AG10803 (cell line): ENCODE measurements at places on chromosomes 11 and 22.

DNA sequence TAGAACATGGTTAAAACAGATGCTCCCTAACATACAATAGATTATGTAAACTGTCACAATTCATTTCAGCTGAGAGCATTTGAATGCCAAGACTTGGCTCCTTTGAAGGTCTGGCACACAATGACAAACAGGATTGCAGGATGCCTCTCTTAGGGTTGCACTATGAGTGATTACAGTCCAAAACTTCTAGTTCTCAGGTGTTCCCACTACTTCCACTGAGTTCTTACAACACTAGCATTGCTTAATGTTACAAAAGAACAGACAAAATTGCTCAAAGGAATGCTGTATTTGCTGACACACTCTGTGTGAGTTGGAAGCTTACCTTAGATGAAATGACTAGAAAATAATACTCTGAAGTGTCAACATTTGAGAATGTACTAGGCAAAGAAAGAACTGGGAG is 2413.8 kb upstream of the RAG2 start:
- DNase-seq, result no peak

DNA sequence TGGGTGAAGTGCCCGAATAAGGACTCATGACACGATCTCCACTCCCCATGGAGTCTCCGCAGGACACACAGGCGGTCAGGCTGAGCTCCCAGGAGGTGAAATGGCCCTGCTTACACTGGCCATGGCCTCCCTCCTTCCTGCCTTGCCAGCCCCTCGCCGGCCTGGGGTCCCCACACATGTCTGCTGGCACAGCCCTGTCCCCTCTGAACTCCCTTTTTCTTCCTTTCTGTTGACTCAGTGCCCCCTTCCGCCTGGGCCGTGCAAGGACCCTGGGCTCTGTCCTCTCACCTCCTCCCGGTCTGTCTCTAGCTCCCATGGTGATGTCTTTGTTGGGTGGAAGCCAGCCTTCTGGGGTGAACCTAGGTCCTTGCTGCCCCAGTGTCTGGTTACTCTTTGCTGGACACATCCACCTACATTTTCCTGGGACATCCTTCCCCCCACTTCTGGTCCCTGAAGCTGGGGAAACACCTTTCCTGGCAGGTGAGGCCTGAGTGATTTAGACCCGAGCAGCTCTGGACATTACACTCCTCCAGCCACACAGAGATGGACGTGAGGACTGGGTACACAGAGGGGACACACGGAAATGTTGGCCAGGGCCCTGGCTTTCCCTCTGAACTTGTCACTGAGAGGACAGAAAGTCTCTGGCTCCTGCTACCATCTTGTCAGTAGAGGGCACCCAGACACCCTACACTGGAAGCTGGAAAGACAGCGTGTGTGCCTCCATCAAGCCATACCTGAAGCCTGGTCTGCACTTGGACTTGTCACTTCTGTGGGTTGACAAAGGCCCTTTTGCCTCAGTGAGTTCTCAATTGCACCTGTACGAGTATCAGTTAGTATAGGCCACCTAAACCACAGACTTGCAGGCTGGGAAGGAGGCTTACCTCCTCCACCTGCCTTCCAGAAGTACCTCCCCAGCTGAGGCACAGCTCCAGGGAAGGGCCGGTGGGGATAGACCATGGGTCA is 864.3 kb downstream of the TBC1D22A start:
- DNase-seq, result no peak

GRCh38 chr11:32643526-32643925 is 59.9 kb downstream of the EIF3M start:
- DNase-seq, result no peak

DNA sequence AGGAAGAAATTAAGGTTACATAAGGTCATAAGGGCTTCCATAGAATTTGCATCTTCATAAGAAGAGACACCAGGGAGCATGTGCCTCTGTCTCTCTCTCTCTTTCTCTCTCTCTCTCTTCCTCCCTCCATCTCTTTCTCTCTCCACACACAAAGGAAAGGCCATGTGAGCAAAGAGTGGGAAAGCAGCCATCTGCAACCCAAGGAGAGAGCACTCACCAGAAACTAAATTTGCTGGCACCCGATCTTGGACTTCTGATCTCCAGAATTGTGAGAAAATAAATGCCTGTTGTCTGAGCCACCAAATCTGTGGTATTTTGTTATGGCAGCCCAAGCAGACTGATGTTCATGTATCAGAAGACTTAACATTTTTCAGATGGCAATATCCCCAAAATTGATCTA is 6.4 kb upstream of the KRTAP5-10 start:
- no peak for DNase-seq
